ENCODE measurements at places on chromosomes 1 and 21. TPM values are rescaled to one million over a fixed set of nuclear protein-coding genes. Genes with fewer than 3 reads are reported as not detected.

- no peak for DNase-seq
Observed at GRCh38 chr1:235906436-235906835, 39.7 kb upstream of the LYST start.

DNA sequence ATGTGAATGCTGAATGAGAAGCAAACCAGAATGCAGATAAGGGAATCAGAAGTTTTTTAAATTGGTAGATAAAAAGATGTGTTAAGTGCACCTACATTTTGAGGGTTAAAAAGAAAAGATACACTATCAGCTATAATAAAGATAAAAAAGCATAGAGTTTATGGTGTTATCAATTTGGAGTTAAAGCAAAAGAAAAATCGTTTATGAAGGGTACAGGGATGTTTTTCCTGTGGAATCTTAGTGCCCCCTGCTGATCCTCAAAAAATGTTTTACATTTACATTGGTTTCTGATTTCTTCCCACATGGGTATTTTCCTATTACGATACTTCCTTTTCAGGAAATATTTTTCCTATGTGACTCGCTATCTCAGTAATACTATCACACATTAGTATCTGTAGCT, 293.5 kb downstream of the MRPL39 start:
- no peak for DNase-seq

GRCh38 chr1:150061632-150062101, 5.9 kb upstream of the VPS45 start:
- DNase-seq: no peak

- DNase-seq: no peak
Observed at GRCh38 chr1:70043804-70044203, 161.6 kb downstream of the LRRC40 start.

DNA sequence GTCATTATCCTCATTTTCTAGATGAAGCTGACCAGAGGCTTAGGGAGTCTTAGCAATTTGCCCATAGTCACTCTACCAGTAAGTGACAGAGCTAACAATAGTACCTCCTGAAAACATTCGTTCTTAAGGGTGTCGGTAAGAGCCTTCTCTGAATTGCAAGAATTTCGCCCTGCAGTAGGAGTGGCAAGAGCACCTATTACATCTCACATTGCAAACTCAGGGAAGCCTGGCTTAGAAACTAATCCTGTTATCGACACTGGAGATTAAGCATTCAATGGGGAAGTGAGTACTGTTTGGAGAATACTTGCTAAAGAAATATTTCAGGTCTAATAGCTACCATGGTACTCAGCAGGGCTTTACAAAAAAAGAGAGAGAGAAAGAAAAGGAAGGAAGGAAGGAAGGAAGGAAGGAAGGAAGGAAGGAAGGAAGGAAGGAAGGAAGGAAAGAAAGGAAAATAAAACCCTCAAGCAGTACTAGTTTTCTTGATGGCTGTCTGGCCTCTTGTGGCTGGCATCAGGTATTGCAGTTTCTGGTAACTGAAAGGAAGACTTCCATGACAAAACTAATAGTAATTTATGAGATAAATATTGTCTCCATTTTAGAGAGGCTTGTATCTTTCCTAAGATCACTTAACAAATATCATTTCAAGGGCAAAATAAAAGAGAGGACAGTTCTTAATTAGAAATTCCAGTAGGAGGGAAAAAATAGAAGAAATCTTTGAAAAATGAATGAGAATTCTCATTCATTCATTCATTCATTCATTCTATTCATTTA, 10.4 kb downstream of the C1orf226 start:
- DNase-seq: peak; percentile 65

DNA sequence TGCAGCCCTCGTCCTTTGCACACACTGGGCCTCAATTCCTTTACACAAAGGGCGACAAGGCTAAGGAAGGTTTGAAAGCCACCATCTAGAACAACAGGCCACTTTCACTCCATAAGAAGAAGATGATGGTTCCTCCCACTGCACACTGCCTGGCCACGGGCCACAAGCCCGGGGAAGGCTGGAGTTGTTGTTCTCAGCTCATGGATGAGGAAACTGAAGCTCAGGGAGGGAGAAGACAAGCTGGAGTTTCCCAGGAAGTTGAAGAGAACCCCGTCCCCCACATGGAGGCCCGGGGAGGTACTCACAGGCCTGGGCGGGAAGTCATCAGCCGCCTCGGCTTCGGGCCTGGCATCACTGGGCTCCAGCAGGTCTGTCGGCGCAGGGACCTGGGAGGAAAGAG, 24.6 kb upstream of the DDOST start:
- no peak for DNase-seq

DNA sequence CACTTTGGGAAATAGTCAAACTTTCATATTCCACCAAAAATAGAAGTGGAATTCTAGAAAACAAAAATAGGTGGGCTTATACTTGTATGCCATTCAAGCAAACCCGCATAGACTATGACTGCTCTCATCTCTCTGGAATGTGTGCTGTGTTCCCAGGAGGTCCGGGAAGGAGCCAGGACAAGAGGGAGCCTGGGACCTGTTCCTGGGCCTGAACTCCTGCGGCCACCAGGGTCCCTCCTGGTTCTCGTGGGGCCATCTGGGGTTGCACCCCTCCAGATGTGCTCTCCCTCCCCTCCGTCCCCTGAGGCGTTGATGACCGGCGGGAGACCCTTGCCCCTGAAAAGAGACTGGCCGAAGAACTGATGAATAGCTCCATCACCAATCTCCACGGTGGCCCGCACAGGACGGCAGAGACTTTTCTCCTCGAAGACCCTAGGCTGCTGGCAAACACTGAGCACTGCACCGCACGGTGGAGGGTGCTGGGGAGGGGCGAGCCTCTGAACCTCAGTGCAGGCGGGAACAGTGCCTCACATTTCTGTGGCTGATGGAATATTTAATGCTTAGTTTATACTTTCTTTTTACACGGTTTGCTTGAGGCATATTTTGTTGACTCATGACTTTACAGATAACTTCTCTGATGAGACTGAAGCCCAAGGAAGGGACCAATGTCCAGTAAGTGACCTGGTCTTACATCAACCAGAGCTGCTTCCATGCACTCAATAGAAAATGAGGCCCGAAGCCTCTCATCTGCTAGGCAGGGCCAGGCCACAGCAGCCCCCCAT, 9.6 kb upstream of the ADARB1 start:
- no peak for DNase-seq

DNA sequence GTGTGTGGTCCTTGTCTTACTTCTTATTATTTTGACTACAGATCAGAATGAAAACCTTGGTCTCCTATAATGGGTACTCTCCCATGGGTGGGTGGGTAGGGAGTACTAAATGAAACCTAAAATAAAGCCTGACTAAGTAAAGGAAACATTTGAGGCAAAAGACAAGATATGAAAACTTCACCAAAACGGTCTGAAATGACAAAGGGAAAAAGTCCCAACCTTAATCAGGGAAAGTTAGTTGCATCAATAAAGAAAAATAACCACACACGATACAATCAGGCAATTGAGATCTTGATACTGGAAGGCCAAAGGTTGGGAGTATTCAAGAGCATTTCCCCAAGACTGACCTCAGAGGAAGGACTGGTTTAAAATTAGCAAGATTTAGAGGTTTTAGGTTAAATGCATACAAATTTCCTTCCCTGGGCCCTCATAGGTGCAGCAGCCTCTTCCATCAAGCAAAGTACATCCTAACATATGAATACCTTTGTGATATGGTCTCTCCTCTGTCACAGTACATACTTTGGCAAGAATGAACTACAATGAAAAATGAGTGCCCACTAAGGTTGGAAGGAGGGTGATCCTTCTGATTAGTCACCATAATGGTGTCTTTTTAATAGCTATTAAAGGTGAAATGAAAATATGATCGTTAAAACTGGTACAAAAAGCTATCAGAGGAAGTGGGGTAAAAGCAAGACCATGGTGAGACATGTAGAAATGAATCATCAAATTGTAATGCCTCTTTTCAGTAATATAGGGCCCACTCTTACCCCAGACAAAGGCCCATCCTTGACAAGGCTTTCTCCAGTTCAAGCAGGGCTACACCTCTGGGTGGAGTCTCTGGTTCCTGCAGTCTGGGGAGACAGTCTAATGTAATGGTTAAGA, 15.3 kb upstream of the TNFSF4 start:
- DNase-seq: no peak

GRCh38 chr21:18252680-18253079, 8.0 kb downstream of the CHODL start:
- peak; percentile 17 for DNase-seq

GRCh38 chr1:54165146-54165545, 12.3 kb upstream of the CDCP2 start:
- DNase-seq: no peak

The CBS gene
- total RNA-seq: 32.1 TPM

The ILDR2 gene
- 5.9 TPM for total RNA-seq

The PTPN22 gene
- 6.6 TPM for total RNA-seq

The FAM163A gene
- total RNA-seq: not detected

All from kidney (tissue), 22 donors.